Stimulated activated CD4-positive, alpha-beta T cell treated with anti-CD3 and anti-CD28 coated beads, Interleukin-12 subunit alpha, Interleukin-12 subunit beta, amount 100 ng/mL, for 24 hours (primary cell): ENCODE measurements at places on chromosomes 12 and 14.

- no peak for DNase-seq
These were observed 68.4 kb downstream of the ST8SIA1 start for GRCh38 chr12:22266101-22266500.

DNA sequence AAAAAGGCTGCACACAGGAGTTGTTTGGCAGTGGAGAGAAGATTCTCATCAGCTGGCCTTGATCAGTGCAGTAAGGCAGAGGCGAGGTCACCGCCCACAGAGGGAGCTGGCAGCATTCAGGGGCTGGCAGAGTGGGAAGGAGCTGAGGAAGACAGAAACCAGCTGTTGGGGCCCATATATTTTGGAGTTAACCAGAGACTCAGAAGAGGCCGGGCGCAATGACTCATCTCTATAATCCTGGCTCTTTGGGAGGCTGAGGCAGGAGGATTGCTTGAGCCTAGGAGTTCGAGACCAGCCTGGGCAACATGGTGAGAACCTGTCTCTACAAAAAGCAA, 17.7 kb downstream of the SMCO2 start:
- peak; percentile 32 for DNase-seq

GRCh38 chr12:102797528-102797927, 119.5 kb downstream of the PAH start:
- no peak for DNase-seq

- DNase-seq: no peak
These were observed 119.2 kb downstream of the TMTC2 start for GRCh38 chr12:82805812-82806497.

- no peak for DNase-seq
These were observed 162.4 kb downstream of the SLC5A8 start for GRCh38 chr12:101047652-101048051.

DNA sequence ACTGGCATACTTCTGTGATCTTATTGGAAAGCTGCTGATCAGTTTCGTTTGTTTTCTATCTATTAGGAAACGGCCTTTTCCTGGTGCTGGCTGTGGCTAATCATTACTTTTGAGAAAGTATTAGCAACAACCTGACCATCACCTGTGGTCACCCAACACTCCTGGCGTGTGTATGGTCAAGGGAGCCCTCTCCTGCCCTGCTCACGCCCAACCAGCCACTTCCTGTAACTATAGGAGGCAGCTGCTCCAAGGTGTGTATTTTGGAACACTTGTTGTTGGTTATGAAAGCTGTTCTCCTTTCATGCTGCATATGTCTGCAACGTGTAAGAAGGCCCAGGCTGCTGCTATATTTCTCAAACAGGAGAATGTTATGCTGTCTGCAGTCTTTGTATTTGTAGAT, 1582.8 kb downstream of the AACS start:
- no peak for DNase-seq

GRCh38 chr14:67949771-67950170, 130.2 kb downstream of the RAD51B start:
- DNase-seq: no peak

GRCh38 chr12:68231229-68231628, 5.6 kb upstream of the IL26 start:
- DNase-seq: no peak

DNA sequence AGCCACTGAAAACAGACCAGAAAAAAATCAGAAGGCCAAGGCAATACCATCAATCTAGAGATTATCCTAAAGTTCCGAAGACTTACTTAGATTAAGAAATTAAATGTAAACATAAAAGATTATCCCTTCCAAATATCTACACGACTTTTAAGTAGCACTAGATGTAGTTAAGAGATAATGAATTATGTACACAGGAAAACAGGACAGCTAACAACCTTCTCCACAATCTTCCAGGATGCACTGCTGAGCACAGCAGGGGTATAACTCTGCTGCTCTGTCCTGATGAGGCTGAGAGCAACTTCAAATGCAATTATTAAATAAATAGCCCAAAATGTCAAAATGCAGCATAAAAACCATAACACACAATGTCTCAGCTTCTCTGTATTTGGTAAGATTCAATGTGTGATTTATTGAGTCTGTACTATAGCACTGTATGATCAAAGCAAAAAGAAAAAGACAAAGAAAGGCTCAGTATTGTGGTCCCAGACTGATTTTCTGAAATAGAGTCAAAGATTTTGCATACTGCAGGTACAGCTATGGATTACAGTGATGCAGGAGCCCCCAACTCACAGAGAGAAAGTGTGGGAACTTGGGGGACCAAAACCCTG, 56.9 kb downstream of the TMTC1 start:
- no peak for DNase-seq

DNA sequence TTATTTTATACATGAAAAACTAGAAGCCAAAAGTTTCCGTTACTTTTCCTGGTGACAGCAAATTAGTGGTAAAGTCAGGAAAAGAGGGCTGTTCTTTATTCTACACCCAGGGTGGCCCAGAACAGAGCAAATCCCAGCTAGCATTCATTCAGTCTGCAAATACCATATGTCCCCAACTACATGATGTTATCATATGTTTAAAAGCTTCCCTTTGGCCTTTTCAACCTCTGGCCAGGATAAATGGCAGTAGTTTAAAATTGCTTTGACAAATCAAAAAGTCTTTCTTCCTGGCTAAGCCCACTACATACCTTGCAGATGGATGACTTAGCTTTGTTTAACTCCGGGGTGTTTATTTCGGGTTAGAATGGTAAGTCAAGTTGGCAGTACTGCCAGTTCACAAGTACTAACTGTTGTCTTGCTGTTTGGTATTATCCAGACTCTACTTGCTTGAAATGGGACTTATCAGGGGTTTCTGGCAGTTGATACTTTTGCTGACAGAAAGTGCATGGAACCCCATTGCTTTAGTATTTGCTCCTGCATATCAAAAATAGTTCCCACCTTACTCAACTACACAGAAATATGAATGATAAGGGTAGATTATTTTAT, 69.7 kb downstream of the PKP2 start:
- no peak for DNase-seq
